NCI-H510A (cell line): ENCODE measurements at places on chromosomes 6 and 20.

- no peak for DNase-seq
These were observed 122.1 kb upstream of the SLC22A23 start for GRCh38 chr6:3578981-3579380.

DNA sequence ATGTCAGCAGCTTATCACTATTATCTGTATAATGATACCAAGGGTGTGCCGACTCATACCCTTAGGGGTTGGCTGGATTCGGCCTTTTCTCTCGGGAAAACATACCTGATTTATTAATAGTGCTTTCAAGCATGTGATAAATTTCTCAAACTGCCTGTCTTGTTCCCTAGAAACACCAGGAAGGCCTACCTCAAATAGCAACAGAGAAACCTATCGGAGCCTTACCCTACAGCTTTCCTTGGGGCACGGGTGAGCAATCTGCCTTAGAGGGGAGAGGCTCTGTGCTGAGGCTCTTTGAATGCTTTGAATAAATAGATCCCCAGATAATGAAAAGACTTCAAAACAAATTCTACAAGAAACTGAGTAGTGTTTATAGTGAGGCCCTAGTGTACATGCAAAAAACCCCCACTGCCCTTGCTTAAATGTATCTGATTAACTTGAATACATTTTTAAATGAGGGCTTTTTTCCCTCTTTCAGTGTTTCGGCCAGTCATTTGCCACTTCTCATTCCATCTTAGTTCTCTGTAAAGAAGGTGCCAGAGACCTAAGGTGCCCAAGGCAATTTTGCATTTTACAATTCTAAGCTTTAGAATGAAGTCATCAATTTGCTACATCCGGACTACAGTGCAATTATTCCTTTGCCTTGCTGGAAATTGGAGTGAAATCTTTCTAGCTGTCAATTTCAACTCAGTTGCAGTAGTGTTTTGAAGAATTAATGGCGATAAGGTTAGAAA lies 320.1 kb downstream of the ESR1 start:
- DNase-seq: no peak

GRCh38 chr20:24949756-24950127 lies 673 bp downstream of the CST7 start:
- no peak for DNase-seq

GRCh38 chr20:62628691-62629090 lies 13.6 kb upstream of the SLCO4A1 start:
- no peak for DNase-seq

DNA sequence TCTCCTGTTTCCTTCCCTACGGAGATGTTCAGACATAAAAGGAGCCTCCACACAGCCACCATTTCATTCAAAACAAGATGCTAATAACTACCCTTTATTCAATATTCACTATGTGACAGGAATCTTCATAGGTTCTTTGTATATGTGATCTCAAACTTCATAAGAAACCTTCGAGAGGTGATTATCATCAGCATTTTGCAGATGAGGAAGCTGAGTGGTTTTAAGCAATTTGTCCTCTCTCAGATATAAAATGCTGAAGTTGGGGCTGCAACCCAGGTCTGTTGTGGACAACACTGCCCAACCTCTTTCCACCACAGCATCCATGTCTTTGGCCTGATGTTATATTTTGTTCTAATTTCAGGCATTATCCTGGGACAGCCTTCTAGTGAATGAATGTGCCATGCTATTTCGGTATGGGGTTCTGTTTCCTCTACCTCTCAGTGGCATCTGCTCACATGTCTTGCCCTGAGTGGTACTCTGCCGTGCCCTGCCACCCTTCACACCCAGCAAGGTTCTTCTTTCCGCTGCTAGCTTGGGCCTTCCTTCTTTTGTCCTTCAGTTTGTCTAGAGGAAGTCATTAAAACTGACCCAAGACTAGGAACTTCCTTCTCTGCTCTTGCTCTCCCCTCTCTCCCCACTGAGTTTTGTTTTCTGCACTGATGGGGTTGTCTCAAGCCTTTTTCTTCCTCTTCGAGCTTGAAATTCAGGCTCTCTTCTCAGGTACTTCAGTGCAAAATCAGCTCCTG lies 300.9 kb upstream of the PRDM1 start:
- no peak for DNase-seq

- no peak for DNase-seq
These were observed 93.7 kb downstream of the PLG start for GRCh38 chr6:160795721-160796120.

DNA sequence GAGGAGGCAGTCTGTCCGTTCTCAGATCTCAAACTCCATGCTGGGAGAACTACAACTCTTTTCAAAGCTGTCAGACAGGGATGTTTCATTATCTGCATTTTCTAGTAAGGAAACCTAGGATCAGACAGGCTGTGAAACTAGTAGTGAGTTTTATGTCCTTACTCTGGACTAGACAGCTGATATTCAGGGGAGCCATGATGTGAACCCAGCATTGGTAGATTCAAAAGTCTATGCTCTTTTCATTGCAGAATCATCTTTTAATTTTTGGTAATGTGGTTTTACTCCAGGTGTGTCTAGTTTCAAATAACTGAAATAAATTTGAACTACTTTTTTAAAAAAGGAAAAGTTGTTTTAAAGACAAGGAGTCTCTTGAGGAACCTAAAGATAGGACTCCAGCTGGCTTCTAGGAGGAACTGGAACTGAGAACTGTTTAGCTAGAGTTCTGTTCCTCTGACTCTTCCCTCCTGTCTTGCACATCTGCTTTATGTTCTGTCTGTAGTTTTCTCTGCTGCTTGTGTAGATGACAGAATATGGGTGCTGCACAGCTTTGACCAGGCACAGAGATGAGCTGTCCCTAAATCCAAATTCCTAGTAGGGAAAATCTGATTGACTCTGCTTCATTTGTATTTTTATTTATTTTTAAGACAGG lies 27.8 kb upstream of the RNF144B start:
- DNase-seq: no peak

DNA sequence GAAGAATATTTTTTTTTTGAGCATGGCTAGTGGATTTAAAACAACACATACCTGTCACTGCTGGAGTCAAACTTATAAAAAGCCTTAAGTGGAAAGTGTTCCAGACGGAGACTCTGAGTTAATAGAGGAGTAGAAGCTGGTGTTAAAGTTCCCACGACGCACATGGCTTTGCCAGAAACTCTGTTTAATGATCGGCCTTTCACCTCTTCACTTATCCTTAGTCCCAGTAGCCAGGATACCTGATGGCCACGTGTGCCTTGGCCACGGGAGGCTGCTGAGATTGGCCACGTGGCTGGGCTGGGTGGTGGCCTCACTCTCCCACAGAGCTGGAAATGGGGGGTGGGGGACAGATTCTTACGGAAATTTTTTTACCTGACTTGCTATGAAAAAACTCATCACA lies 333.1 kb downstream of the ZFAND3 start:
- no peak for DNase-seq

GRCh38 chr6:41964201-41964887 lies 22.7 kb upstream of the CCND3 start:
- DNase-seq: no peak

GRCh38 chr6:39114388-39114703 lies 640 bp downstream of the SAYSD1 start:
- DNase-seq: no peak

- no peak for DNase-seq
These were observed 70.2 kb downstream of the EYA2 start for GRCh38 chr20:46964618-46965455.

DNA sequence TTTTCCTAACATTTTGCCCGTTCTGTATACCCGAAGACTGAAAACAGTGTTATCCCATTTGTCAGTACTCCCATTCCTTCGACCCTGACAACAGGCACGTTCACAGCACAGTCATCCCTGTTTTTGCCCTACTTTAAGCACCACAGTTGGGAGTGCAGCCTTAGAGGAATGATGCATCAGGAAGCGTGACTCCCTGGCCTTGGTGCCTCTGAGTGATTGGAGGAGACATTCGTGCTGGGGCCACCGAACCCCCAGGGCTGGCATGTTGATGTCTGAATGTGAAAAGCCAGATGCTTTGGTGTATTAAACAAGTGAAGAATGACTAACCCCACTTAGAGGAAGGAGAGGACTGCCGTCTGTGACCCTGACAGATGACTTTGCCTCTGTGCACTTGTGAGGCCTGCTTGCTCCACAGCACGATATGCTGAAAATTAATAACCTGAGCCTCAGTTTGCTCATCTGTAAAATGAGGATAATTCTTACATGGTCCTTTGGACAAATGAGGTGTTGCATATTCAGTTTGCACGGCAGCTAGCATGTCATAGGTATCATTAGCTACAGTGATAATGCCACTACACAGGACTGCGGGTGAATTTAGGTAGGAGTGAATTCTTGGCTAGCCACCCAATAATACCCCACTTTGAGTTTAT lies 36.0 kb downstream of the STK35 start:
- no peak for DNase-seq

DNA sequence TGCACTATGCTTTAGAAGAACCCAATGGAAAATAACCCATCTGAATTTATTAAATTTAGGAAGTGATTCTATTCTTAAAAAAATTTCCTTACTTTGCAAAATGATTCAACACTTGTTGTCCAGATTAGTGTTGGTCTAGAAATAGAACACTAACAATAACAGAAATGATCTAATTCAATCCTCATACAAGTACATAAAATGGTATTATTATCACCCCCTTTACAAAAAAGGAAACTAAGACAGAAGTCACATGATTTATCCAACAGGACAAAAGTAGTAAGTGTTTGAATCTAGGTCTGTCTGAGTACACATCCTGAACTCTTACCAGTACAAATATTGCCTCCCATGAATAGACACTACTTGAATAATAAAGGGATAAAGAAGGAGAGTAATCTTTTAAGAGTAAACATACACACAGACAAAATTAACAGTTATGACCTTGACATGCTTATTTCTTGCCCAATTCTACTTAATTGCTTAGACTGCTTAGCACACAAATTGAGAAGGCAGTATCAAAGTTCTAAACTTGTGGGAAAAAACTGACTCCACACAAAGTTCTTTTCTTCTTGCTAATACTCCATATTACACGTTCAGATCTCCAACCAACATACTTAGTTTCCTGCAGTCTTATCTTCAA lies 195.4 kb upstream of the RUNX2 start:
- no peak for DNase-seq

DNA sequence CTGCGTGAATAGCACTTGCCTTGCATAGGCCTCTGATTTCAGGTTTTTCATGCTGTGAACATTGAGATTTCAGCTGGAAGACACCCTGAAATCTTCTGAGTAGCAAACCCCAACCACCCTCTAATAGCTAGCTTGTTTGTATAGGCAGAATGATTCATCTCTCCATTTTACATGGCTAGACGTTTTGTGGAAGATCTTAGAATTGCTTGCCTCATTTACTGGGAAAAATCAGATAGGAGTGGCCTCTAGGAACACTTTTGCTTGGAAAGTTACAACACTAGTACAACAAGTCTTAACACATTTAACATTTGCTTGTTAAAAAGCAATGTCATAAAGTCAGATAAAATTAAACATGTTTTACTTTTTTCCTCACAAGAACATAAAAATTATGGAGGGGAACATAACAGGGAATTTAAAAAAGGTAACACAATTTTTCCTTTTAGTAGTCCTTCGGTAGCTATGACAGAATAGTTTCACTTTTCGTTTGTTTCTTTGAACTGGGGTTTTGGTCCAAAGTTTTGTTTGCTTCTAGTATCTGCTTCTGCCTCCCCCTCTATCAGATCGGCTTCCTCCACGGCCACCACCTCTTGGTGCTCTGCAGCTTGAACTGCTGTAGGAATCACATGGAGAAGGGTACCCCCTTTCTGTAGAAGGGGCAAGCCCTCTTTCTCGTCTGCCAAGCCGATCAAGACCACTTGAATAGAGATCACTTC lies 102.2 kb upstream of the PTCHD4 start:
- no peak for DNase-seq

DNA sequence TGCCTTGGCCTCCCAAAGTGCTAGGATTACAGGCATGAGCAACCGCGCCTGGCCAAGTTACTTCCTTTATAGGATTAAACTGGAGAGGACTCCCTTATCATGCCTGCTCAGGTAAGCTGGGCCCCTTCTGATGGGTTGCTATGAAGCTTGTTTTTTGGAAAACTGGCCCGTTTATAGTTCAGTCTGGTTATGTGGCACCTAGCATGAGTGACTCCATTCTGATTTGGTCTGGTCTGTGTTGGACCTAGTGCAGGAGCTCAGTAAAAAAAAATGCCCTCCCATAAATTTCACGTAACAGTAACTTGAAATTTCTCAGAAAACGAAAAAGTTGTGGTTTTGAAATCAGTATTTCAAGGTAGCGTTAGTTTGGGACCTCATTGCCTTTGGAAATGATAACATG lies 448.4 kb downstream of the HACE1 start:
- no peak for DNase-seq

- no peak for DNase-seq
These were observed 32.5 kb upstream of the NKAIN2 start for GRCh38 chr6:123771126-123771525.

- DNase-seq: no peak
These were observed 532.3 kb upstream of the MMS22L start for GRCh38 chr6:97815301-97815812.

DNA sequence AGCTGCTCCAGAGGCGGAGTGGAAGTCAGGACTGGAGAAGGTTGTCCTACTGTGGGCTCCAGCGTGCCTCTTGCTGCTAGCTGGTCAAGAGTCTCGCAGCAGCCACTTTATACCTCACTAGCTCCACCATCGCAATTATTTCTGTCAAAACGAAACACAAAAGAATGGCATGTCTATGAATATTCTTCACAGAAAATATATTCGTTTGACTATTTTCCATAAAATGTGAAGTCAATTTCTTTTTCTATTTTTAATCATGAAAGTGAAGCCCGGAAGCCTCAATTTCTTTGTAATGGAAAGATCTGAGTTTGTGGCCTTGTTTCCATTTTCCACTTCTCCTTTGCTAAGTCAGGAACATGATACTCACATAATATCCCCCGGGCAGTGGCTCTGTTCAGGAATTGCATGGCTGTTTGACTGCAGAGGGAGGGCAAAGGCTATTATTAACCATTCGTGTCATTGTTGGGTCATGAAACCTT lies 51.7 kb downstream of the DTD1 start:
- DNase-seq: no peak

- no peak for DNase-seq
These were observed 37.8 kb downstream of the PTPN1 start for GRCh38 chr20:50547964-50548363.

DNA sequence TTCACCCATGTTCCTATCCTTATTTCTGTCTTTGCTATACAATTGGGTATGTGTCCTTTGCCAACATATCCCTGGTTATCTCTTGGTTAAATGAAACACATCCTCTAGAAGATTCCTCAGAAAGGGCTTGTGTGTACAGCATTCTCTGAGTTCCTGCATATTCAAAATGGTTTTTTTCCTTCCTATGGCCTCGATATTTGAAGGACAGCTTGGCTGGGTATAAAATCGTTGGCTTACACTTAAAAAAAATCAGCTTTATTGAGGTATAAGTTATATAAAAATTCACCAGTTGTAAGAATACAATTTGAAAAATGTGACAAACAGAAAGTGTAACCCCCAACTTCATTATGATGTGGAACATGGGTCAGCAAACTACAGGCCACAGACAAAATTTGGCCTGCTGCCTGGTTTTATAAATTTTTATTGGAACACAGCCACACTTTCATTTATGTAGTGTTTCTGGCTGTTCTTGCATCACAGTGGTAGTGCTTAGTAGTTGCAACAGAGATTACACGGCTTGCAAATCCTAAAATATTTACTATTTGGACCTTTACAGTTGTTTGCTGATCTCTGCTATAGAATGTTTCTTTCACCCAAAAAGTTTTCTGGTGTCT lies 16.7 kb downstream of the PCMT1 start:
- no peak for DNase-seq
